MG63 (cell line): ENCODE measurements at places on chromosomes 11 and 22. TPM values are rescaled to one million over a fixed set of nuclear protein-coding genes. Genes with fewer than 3 reads are reported as not detected.

DNA sequence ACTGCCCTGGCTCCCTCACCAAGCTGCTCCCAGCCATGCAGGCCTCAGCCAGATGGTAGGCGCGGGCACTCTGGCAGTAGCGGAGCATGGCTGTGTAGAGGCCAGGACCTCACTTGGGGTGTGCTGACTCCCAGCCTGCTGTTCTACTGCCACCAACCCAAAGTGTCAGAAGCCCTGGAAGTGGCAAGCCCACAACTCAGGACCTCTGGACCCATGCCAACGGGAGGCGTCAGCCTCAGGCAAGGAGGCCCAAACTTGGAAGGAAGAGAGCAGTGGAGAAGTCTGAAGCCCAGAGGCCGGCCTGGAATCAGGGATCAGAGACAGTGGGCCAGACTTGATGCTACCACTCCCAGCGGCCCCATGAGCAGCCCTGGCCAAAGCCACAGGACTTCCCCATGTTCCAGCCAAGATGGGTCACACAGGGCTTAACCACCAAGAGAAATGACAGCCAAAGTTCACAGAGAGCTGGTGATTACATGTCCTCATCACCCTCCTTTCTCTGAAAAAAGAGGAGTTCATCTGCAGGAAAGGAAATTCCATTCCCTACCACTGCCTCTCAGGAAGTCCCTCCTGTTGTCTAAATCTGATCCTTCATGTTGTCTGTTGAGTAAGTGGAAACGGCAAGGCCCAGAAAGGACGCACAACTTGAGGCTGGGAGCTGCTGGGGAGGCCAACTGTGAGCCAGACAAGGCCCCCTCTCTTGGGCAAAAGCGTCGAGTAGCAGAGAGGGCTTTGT lies 4.4 kb downstream of the ARRB1 start:
- peak; percentile 65 for DNase-seq

DNA sequence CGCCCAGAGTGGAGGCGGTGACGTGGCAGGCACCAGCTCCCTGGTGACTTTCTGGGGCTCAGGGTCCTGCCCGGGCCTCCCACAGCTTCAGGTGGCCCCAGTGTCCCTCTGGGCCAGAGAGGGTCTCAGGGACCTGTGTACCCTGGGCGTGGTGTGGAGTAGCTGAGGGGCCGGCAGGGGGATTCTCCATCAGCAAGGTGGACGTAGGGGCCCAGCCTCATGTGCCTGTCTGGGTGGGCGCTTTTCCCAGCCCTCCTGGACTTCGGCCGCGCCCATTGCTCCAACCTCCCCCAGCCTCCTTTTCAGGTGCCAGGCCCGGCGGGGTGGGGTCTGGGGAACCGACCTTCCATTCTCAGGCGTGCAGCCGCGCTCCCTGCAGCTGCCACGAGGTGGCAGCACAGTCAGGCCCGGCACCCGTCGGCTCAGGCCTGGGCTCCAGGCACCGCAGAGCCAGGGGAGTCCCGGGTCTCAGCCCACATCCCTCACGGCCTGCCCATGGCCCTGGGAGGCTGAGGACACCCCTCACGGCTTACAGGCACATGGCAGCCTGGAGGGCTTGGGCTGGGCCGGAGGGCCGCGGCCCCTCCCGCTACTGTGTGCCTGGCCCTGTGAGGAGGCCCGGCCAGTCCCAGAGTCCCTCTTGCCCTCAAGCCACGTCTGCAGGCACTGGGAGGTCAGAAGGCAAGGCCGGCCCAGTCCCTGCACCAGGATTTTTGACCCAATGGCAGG lies 19.9 kb upstream of the MUC5B start:
- peak; percentile 52 for DNase-seq

The PNPLA3 gene
- total RNA-seq = 4.1 and 6.7 TPM in 2 replicates

DNA sequence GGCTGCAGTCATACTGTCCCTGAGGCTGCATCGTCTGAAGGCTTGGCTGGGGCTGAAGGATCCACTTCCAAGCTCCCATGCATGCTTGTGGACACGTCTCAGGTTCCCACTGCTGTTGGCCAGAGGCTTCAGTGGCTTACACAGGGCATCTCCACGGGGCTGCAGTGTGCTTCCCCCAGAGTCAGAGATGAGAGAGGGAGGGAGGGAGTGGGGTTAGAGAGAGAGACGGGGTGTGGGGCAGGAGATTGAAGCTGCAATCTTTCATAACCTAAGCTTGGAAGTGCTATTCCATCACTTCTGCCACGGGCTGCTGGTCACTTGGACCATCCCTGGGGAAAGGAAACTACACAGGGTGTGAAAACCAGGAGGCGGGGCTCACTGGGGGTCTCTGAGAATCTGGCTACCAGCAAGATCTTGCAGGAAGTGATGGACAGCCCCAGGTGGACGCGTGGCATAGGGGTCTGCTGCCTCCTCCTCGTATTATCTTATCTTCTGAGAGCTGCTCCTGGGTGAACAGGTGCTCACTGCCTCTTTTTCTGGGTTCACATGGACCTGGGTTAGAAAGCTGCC lies 63.0 kb upstream of the MYEOV start:
- no peak for DNase-seq

GRCh38 chr11:73157101-73158010 lies 15.2 kb upstream of the FCHSD2 start:
- no peak for DNase-seq

The ROBO4 gene
- 7.4 and 13.7 TPM in 2 replicates for total RNA-seq

GRCh38 chr22:19060356-19061009 lies 61.7 kb downstream of the DGCR2 start:
- DNase-seq = no peak

The NELL1 gene
- not detected in 2 replicates for total RNA-seq

The PEX26 gene
- total RNA-seq = 10.5 and 13.5 TPM in 2 replicates

DNA sequence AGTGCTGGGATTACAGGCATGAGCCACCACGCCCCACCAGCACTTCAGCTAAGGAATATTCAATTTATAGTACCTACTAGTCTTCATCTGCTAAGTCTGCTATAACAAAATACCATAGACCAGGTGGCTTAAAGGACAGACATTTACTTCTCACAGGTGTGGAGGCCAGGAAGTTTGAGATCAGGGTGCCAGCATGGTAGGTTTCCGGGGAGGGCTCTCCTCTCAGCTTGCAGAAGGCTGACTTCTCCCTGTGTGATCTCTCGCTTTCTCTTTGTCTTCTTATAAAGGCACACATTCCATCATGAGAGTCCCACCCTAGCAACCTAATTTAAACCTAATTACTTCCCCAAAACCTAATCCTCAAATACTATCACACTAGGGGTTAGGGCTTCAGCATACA lies 433.0 kb downstream of the INSC start:
- no peak for DNase-seq

- DNase-seq = no peak
Measured at GRCh38 chr11:128195057-128195751, 392.2 kb downstream of the ETS1 start.

The GRM5 gene
- not detected in 2 replicates for total RNA-seq

- peak; percentile 72 for DNase-seq
Measured at GRCh38 chr22:30425616-30426387, at the start of gene MTFP1. Gene MTFP1 (plus strand): TSS chr22:30425768. CDS start chr22:30425880, 112 bp downstream.

DNA sequence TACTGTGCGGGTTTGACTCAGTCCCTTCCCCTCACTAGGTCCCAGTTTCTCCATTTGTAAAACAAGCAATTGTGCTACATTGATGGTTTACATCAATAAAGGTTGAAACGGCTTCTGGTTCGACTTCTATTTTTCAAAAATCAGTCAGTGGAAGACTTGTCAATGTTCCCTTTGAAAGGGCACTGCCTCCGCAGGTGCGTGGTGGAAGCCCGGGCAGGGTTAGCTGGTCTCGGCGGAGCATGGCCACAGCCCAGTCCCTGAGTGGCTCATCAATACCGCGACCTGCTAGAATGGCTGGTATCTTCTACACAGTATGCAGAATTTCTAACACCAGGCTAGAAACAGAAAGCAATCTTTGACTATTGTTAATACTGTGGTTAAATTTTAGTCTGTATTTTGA lies 16.1 kb downstream of the MS4A10 start:
- DNase-seq = no peak

GRCh38 chr11:27215471-27216269 lies 147.3 kb downstream of the CCDC34 start:
- no peak for DNase-seq

- no peak for DNase-seq
Measured at GRCh38 chr11:87020764-87021365, 16.9 kb upstream of the TMEM135 start.

DNA sequence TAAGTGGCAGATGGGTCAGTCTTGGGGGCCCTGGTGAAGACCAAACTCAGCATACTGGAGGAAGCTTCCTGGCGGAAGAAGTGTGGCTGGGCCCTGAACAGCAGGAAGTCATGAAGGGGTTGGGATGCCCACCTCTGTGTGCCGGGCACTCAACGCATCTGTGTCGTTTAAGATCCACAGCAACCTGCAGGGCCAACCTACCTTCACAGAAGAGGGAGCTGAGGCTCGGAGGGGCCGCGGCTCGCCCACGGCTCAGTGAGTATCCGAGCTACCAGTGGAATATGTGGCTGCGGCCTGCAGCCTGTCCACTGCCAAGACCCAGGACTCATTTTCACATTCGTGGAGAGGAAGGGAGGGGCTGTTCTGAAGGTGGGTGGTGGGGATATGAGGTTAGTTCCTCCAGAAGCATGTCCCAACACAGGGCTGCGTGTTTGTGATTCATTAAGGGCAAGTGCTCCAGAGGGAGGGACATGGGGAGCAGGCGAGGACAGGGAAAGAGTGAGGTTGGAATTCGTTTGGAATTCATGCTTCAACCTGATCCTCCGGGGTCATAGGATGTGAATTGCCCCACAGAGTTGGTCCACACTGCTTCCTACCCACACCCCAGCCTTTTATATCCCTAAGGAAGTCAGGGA lies 99.6 kb downstream of the MPPED1 start:
- DNase-seq = no peak

The PPP1R14B gene
- 506 and 662 TPM in 2 replicates for total RNA-seq

DNA sequence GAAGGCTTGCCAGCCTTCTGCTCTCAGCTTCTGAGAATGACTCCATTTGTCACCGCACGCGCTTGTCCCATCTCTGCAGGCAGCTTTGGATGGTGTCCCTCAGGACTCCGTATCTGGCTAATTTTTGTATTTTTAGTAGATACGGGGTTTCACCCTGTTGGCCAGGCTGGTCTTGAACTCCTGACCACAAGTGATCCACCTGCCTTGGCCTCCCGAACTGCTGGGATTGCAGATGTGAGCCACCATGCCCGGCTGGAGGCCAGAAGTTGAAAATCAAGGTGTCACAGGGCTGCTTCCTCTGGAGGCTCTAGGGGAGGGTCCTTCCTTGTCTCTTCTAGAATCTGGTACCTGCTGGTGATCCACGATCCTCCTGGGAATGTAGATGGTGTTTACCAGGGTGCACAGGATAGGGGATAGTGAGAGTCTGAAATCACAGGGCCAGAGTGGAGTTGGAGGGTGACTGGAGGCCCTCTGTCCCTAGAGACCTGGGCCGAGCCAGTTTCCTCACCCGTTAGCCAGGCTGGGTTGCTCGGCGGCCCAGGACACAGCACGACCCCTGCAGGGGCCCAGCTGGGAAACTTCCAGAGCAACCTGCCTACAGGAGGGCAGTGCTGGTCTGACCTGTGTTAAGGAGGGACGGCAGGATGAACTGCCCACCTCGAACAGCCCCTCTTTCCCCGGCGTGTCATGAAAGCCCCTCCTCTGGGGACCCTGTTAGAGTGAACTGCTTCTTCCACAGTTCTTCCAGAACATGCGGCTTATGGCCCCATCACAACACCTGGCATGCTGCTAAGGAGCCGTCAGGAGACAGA lies 48.9 kb upstream of the SHANK2 start:
- no peak for DNase-seq

- no peak for DNase-seq
Measured at GRCh38 chr22:44837481-44837880, 85.1 kb downstream of the ARHGAP8 start.

The LRRC74B gene
- total RNA-seq = not detected in 2 replicates

The HTR3A gene
- not detected in 2 replicates for total RNA-seq

The DAGLA gene
- total RNA-seq = 1.3 and 1.4 TPM in 2 replicates

GRCh38 chr11:79942090-79942489 lies 501.3 kb upstream of the TENM4 start:
- DNase-seq = no peak

DNA sequence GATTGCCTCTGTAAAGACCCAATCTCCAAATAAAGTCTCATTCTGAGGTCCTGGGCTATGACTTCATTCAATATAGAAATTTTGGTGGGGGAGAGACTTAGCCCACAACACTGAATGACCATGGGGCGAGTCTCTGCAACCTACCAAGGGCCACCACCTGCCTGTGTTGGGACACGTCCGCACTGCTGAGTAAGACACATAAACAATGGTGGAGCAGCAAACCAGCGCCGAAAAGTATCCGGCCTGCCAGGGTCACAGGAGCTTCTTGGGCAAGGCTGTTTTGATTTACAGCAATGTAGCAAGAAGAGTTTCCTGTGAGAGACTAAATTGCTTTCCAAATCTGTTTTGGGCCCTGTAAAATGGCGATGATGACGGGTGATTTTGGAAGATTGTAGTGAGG lies 122.3 kb downstream of the SHANK2 start:
- DNase-seq = no peak

DNA sequence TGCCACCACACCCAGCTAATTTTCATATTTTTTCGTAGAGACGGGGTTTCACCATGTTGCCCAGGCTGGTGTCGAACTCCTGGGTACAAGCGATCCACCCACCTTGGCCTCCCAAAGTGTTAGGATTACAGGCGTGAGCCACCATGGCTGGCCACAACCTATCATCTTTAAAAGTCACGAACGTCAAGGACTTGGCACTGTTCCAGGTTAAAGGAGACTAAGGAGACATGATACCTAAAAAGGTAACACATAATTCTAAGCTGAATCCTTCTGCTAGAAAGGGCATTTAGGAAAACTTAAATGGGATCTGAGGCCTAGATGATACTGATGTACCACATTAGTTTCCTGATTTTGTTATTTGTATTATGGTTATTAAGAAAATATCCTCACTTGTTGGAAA lies 43.3 kb upstream of the SYT9 start:
- no peak for DNase-seq

The OR51B2 gene
- total RNA-seq = not detected in 2 replicates

GRCh38 chr22:33889748-33890147 lies 30.5 kb downstream of the LARGE1 start:
- DNase-seq = no peak

DNA sequence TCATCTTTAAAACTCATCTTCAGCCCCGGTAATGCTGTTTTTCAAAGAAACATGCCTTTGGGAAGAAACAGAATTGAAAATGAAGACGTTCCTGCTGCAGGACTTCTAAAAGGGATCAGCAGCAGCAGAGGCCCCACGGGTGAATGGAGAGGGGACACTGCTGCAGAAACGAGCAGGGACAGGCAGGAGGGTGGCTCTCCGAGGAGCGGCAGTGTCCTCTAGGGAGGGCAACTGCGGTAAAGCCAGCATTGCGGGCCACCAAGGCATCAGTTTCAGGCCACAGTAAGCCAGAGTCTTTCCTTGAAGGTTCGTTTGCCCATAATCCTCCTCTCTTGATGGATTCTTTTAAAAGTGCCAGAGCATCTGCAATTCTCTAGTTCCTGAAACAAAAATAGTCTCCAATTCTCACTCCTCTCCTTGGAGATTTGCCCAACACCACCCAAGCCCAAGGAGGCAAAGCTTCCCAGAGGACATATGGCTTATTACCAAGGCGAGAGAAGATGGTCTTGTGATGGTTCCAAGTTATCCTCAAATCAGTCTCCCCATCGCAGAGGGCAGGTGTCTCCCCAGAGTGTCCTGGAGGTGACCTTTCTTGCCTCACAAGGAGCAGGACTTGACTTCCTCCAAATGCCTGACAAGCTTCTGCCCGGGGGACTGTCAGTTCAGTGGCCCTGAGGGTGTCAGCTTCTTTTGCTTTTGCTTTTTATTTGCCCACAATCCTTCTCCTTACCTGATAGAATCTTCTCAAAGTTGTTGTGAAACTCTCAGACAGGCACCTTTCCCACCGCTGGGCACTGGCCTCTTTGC lies 341.1 kb upstream of the B3GAT1 start:
- DNase-seq = no peak

- DNase-seq = peak; percentile 56
Measured at GRCh38 chr11:99069856-99070444, 49.2 kb downstream of the CNTN5 start.

GRCh38 chr22:29617922-29618629 lies 14.6 kb downstream of the NF2 start:
- no peak for DNase-seq

The CD59 gene
- 360 and 394 TPM in 2 replicates for total RNA-seq
